HFFc6 (cell line): ENCODE measurements at places on chromosomes 1 and 21. TPM values are rescaled to one million over a fixed set of nuclear protein-coding genes. Genes with fewer than 3 reads are reported as not detected.

DNA sequence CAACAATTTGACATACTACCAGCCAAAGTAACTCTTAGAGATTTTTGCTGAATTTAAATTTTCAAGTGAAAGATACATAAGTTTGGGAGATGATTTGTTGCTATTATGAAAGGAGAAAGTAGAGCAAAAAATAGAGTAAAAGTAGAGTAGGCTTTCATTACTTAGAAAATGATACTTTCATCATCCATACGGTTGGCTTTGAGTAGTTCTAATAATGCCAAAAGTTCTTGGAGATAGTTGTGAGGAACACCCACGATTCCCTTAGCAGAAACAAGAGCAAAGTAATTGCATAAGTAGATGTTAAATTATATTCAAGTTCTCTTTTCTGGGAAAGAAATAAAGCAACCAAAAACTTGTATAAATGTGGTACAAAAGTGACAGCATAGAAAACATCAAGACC, 95.0 kb upstream of the VAV3 start:
- no peak for DNase-seq

Gene HTR6
- total RNA-seq: not detected in 3 replicates

DNA sequence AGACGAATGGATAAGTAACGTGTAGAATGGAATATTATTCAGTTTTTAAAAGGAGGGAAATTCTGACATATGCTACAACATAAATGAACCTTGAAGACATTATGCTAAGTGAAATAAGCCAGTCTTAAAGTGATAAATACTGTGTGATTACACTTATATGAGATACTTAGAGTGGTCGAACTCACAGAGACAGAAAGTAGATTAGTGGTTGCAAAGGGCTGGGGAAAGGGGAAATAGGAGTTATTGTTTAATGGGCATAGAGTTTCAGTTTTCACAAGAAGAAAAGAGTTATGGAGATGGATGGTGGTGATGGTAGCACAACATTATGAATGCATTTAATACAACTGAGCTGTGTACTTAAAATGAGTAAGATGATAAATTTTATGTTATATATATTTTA, 14.7 kb upstream of the AHCYL1 start:
- no peak for DNase-seq

GRCh38 chr1:19204446-19205266, 5.4 kb downstream of the UBR4 start:
- peak; percentile 6 for DNase-seq

GRCh38 chr1:180639871-180640270, 8.0 kb downstream of the XPR1 start:
- no peak for DNase-seq

Gene LAD1
- not detected in 3 replicates for total RNA-seq

DNA sequence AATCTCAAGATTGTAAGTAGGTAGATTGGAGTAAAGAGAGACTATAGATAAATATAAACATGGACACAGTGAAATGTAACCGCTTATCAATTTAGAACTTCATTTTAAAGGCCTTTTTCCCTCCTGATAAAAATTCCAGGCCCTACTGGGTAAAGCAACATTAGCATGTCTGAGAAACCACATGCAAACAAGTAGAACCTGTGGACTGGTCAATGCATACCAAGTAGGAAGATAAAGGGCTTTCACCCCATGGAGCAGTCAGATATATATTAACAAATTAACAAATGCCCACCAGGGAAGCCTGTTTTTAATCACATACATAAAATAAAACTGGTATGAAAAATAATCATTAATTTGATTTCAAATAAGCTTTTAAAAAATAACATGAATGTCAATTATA, 8.1 kb downstream of the DPH5 start:
- DNase-seq: no peak

- no peak for DNase-seq
Measured at GRCh38 chr1:247746391-247746935, 1.5 kb downstream of the OR14A2 start.

- peak; percentile 81 for DNase-seq
Measured at GRCh38 chr1:154445040-154445472, 39.9 kb downstream of the IL6R start.

DNA sequence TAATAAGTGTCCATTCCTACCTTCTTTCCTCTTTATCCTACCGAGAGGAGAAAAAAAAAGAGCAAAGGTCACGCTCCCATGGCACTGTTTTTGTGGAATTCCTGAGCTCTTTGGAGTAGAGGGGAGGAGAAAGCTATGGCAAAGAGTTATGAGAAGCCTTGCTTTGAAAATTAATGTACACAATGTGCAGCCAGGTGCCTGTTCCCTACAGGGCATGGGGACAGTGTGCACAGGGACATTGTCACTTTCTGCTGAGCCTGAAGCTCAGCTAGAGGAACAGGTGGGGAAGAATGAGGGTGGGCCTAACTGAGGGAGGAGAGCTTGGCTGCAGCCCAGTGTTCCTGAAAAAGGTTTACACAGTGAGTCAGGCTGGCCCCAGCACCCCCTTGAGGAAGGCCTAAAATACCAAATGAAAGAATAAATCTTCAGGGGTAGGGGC, 66.1 kb downstream of the PLXNA2 start:
- DNase-seq: no peak

Gene PHLDA3
- total RNA-seq: 111 and 113 TPM in 2 replicates

Gene CAPN9
- total RNA-seq: not detected in 2 replicates

DNA sequence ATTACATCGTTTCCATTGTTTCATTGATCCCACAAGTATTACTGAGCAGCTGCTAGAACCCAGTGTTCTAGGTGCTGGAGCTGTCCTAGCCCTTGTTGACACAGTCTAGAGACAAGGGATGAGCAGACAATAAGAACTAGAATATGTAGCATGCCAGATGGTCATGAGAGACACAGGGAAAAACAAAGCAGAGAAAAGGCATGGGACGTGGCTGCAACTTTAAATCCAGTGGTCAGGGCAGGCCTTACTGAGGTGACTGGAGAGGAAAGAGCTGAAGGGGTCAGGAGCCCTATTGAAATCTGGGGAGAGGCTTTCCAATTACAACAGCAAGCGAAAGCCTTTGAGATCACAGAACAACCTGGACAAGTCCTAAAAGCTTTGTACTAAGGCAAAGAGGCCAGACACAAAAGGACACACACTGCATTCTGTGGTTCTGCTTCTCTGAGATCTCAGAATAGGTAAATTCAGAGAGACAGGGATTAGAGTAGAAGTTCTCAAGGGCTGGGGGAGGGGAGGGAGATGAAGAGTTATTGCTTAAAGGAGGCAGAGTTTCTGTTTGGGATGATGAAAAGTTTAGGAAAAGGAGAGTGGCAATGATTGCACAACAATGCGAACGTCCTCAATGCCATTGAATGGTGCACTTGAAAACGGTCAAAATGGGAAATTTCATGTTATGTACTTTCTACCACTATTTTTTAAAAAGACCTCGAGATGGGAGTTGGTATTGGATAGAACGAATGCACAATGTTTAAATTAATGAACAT, 467.4 kb upstream of the VAMP3 start:
- DNase-seq: no peak

DNA sequence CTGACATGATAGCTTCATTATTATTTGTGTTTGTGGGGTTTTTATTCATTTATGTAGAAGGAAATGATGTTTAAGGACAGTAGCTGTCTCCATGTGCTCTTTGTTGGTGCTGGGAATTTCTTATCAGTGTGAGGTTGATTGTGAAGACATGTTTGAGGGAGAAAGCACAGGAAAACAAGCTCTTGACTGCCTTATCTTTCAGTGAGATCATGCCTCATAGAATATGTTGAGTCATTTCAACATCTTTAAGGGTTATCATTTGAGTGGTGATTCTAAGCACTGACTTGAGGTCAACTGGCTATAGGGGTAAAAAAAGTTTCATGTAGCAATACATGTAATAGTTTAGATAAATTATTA, 405.1 kb upstream of the ADAMTS5 start:
- peak; percentile 36 for DNase-seq

DNA sequence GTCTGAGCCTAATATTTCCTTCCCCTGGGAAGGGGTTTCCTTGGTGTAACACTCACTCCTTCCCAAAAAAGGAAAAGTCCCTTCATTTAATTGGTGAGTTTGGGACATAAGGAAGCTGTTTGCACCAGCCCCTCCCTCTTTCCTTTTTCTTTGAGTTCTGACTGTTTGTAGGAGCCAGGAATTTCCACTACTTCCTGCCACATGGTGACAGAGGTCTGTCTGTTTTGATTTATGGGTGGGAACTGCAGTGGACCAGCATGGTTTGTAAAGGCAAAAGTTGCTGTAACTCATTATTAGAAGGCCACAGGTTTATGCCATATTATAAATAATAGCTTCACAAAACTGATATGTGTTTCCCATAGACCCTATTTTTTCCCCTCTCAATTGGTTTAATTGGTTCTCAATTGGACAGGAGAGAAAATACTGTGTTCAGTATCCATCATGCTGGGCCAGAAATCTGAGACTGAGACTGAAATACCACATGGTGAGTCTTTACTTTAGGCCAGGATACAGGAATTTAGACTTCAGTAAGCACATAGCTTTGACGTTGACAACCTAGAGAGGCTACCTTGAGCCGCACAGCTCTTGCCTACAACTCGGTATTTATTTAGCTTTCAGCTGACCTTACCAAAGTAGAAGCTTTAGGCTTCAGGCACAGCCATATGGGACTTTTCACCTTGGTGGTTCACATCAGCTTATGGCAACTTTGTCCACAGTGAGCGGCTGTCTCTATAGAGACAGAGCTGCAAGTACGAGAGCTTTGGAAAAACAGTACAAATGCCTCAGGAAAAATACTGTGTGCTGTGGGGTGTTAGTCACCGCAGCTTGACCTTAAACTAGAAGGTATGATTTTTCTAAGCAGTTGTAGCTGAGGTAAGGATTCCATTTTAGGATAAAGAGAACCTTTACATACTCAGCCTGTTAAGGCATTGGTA, 40.0 kb upstream of the RGS7 start:
- DNase-seq: peak; percentile 35

DNA sequence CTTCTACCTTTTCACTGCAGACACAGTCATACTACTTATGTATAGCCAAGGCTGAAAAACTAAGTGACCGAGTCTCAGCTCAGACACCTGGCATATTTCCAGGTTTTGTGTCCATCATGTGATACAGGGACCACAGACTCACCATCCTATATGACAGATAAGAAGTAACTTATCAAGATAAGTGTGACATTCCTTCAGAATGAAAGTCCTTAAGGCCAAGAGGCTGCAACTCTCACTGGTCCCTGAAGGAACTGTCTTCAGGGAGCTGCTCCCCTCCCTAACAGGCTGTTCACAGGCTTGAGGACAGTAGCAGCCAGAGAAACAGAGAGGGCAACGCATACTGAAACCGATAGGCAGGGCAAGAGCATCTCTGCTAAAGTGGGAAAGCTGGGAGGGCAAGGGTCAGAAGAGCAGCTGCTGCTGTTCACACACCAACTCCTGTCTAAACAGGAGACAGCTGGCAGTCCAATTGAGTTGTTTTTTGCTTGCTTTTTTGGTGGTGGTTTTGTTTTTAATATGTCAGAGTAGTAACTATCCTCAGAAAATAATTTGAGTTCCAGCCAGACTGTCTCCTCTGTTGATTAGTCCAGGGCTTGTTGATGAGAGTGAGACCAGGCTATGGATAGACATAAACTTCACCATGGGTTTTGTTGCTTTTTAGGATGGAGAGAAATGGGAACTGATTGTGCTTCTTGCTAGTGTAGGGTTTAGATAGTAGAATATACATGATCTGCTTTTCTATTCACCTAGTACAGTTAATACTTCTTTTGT, 67.7 kb downstream of the MACF1 start:
- DNase-seq: no peak

- peak; percentile 60 for DNase-seq
Measured at GRCh38 chr1:182786223-182786994, 3.2 kb upstream of the NPL start.

- no peak for DNase-seq
Measured at GRCh38 chr1:184210862-184211261, 159.3 kb downstream of the TSEN15 start.

Gene MAP3K21
- total RNA-seq: 0.03 TPM in 1 of 3 replicates, not detected in the others

GRCh38 chr1:172746091-172746949, 87.4 kb downstream of the FASLG start:
- DNase-seq: peak; percentile 99

Gene EBNA1BP2
- total RNA-seq: 97.8 to 121 TPM (median 116 TPM) in 3 replicates

Gene SH2D5
- total RNA-seq: 12.3 to 14.1 TPM (median 13.3 TPM) in 3 replicates

GRCh38 chr1:157269656-157270375, 131.6 kb upstream of the ETV3 start:
- DNase-seq: no peak

GRCh38 chr1:38451541-38451993, 405.0 kb upstream of the POU3F1 start:
- DNase-seq: peak; percentile 25

Gene STK40
- total RNA-seq: 24.5 and 24.8 TPM in 2 replicates

DNA sequence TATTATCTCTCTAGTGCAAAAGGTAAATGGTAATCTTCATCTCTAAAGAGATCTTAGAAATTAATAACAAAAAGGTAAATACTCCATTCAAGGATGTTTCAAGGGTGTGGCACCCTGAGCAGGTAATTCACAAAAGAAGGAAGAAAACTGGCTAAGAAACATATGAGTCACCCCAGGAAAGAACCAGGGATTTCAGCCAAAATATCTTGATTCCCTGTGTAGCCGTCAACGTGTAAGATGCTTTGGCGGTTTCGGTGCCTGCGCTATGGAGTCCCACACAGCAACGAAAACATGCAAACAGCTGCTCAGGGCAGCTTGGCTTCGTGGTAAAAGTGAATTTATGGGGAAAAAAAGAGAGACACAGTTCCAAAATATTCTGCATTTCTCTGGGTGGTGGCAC, 3.7 kb downstream of the ITGB2 start:
- no peak for DNase-seq

- no peak for DNase-seq
Measured at GRCh38 chr1:172931761-172932160, 119.0 kb downstream of the TNFSF18 start.

- DNase-seq: peak; percentile 82
Measured at GRCh38 chr1:246597340-246597739, 31.1 kb downstream of the CNST start.

DNA sequence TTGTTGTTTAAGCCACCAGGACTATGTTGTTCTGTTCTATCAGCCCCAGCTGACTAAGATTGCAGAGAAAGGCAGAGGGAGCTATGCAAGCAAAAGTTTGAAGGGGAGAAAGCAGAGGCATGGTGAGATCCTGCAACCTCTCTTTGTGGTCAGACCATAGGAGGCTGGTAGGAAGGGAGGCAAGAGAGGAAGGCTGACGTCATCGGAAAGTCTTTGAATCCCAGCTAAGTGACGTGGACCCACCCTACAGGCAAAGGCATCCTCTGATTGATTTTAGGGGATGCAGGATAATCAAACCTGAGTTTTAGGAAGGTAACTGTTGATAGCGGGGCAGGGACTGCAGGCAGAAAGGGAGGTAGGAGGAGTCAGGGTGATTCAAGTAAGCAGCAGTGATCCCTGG, 23.3 kb upstream of the TNNI1 start:
- no peak for DNase-seq

DNA sequence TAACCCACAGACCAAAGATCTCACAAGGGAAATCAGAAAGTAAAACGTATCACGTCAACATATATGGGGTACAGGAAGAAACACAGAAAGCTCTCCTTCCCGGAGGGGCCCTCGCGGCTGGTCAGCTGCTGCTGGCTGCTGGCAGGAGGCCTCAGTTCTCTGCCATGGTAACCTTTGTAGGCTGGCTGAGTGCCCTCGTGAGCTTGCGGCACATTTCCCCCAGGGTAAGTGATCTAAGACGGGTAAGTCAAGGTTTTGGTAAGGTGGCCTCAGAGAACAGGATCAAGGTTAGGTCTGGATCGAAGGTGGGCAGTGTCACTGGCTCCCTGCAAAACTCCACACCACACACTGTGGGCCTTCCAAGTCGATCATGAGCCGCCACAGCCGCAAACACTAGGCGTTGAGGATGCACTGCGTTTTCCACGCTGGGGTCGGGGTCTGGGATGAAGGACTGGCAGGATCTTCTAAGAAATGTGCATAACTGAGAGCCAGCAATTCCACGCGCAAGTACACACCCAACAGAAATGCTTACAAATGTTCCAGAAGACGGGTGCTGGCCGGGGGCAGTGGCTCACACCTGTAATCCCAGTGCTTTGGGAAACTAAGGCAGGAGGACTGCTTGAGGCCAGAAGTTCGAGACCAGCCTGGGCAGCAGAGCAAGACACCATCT, 33.9 kb downstream of the WDR4 start:
- no peak for DNase-seq
